ENCODE measurements at places on chromosomes 6 and 20.

DNA sequence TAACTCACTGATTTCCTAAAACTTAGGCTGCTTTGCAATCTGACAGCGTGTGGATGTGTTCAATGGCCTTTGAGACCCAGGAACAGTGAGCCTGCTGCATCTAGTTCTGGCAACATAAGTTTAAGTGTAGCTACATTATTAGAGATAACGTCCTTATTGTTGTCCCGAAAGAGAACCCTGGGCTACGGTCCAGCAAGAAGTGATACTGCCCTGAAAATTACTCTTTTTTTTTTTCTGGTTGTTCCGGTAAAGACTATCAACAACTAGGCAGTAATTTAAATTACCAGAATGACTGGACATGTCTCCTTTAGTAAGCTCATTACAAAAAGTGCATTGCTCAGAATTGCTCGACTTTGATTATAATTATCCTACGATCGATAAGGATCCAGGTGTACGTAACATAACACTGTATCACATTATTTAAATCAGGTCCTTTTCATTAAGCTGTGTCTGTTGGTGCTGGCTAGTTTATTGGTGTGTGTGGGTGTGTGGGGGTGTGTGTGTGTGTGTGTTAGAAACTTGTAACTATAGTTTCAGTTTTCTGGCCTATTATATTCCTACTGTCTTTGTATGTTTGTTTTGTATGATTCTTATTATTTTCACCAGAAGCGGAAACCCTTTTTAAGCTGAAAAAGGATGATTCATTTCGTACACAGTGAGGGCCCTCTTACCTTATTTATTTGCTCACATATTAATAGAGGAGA is 3.0 kb downstream of the TSHZ2 start:
- DNase-seq: no peak

- DNase-seq: no peak
Observed at GRCh38 chr6:125612345-125612846, 137.0 kb upstream of the HEY2 start.

DNA sequence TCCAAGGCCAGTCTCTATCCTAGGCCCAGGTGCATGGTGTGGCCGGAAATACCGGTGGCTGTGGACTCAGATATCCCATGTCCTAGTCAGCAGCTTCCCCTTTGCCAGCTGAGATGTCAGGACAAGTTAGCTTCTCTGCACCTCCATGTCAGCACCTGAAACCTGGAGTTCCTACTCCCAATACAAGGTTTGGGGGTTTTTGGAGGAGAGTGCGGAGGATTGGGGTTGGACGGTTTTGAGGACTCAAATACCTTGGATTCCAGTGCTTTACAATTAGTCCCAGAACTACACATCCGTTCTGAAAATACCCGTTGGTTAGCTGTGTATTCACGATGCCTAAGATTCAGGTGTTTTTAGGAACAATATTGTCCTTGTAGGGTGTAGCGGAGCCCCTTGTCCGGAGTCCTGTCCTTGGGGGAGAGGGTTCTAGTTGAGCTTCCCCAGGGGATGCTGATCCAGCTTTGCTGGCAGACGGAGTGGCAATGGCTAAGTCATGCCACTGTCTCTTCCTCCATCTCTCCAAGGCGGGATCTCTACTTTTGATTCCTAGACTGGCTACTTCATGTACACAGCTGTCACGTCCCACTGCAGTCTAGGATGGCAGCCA is 45.0 kb downstream of the ADNP start:
- no peak for DNase-seq

DNA sequence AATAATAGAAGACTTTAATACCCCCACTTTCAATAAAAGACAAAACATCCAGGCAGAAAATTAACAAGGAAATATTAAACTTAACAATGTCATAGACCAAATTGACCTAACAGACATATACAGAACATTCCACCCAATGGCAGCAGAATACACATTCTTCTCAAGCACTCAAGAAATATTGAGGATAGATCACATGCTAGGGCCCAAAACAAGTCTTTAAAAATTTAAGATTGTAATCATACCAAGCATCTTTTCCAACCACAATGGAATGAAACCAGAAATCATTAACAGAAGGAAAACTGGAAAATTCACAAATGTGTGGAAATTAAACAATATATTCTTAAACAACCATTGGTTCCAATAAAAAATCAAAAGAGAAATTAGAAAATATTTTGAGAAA is 161.0 kb downstream of the COL12A1 start:
- no peak for DNase-seq

DNA sequence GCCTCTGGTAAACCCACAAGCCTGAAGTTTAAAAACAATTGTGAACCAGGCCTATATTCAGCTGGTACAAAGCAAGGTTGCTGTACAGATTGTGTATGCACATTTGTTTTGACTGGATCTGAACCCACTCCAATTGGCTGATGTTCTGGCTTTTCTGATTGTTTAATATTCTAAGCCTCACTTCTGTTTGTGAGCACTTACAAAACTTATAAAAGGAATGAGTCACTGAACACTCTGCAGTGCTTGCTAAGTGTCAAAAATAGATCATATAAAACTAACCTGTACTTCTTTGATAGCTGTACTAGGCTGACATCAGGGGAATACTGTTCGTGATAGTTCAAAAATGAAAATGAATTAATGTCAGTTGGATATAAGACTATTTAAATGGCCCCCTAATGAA is 12.1 kb downstream of the COL21A1 start:
- no peak for DNase-seq

- no peak for DNase-seq
Observed at GRCh38 chr6:25623065-25623464, 28.9 kb upstream of the SCGN start.

DNA sequence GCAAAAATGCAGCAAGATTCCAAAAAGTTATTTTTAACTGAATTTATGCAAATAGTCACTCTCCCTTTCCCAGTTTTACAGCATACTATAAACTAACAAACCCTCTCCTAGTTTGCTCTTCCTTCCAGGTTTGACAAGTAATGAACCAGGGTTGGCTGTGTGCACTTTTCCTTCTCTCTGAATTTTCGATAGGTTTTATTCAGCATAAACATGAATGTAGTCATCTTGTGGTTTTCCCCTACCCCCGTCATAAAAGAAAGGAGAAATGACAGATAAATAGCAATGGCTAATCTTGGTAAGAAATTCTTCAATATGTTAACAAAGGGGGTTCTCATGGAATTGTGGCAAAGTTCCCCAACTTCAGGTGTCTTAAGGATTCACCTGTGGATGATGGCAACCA is 26.3 kb downstream of the PRDM1 start:
- DNase-seq: no peak

Data from AG20443 (cell line).